CD8-positive, alpha-beta memory T cell (primary cell): ENCODE measurements at places on chromosomes 7 and 10.

DNA sequence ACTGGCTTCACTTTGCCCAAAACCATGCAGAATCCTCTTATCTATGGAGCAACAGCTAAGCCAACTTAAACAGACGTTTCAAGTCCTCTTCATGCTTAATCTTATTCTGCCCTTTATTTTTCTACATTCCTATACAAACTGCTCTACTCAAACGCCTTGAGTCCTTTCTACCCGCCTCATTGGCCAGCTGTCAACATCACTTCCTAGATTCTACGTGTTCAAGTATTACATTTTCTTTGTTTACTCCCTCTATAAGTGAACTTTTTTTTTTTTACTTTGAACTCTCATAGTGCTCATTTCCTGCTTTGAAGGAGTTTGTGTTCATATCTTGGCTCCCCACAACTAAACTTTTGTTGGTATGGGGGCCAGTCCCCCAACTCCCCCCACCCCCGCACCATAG, 28.9 kb upstream of the SLC26A5 start:
- DNase-seq: no peak

- DNase-seq: peak; percentile 75
Measured at GRCh38 chr10:15169555-15170401, 1.3 kb upstream of the NMT2 start.

- no peak for DNase-seq
Measured at GRCh38 chr7:20282959-20283358, 47.7 kb upstream of the ITGB8 start.

GRCh38 chr7:75955331-75955955, 39.0 kb downstream of the TMEM120A start:
- no peak for DNase-seq

DNA sequence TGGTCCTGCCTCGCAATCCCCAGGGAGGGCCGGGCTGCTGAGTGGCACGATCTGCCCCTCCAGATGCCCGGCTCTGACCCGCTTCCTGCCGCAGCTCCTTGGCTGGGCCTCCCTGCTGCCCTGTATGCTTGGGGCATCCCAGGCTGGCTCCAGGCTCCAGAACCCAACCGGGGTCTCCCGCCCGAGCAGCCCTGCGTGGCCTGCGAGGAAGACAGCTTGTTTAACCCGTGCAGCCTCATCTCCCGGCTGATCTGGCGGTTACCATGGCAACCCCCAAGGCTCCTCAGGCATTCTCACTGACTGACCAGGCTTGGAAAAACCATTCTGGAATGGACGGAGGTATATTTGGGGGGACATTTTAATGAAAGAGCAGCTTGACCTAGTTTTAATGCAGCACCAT, 232.4 kb upstream of the MYO3A start:
- DNase-seq: no peak

- DNase-seq: no peak
Measured at GRCh38 chr10:48740015-48740707, 55.5 kb downstream of the WDFY4 start.

- DNase-seq: no peak
Measured at GRCh38 chr10:69394020-69394419, 22.7 kb downstream of the TACR2 start.

- no peak for DNase-seq
Measured at GRCh38 chr7:140638173-140638791, 2.3 kb downstream of the DENND2A start.

DNA sequence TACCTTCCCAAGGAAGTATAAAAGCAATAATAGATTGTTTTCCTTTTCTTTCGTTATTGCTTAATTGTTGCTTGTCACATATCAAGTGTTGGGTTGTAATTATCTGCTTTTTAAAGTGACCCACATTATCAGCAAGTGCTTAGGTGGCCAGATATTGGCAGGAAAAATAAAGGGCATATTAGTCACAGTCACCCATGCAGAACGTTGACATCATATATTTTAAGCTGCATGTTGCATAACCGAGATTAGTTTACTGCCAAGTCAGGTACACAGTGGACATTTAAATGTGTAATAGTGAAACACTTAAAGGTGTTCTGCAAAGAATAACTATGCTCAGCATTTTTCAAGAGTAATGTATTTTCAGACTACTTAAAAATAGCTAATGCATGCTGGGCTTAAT, 11.4 kb downstream of the NEBL start:
- no peak for DNase-seq

GRCh38 chr10:76040107-76040829, 608.8 kb downstream of the LRMDA start:
- DNase-seq: no peak

DNA sequence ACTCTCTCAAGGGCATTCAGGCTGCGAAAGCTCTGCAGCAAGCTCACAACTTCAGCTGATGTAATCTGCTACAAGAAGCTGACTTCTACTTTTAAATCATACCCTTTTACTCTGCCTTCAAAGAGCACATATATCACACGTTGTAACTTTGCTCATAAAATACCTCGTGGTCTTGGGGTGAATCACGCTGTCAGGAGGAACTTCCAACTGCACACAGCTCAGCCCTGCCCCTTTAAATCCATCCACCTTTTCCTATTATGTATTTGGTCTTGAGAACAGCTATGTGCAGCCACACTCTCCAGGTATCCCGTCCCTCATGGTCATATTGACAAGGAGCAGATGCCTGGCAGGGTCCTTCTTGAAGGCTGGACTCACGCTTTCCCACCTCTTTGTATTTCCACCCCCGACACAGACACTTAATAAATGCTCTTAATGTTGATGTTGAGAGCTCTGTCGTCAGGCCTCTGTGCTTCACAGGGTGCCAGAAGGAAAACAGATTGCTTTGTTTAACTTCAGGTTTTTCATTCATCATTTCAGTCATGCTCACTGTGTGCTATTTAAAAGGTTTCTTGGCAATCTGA, 47.6 kb downstream of the ICA1 start:
- DNase-seq: no peak

DNA sequence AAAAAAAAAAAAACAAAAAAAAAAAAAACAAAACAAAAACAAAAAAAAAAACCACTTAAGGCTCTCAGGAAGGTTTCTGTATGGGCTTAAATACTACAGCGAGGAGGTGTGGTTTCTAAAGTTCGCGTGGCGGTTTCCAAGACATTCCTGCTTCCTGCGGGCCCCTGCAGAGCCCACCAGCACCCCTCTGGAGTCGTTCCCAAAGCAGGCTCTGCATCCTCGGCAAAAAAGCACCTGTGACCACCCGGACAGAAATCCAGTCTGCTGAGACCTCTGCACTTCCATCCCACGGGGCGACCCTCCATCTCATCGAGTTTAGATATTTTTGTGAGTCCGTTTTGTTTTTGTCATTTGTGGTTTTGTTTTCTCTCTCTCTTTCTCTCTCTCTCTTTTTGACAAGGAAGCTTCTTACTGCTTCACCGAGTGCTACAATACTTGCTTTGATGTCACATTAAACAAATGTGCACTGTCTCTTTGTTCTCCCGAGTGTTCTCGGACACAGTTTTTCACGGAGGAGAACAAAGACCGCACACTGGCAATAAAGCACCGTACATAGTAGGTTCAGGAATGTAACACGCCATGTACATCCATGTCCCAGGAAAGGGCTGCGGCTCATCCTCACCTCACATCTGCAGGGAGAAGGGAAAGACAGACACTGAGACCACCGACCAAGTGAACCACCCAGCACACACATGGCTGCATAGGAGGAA, 21.5 kb downstream of the PDGFA start:
- no peak for DNase-seq

DNA sequence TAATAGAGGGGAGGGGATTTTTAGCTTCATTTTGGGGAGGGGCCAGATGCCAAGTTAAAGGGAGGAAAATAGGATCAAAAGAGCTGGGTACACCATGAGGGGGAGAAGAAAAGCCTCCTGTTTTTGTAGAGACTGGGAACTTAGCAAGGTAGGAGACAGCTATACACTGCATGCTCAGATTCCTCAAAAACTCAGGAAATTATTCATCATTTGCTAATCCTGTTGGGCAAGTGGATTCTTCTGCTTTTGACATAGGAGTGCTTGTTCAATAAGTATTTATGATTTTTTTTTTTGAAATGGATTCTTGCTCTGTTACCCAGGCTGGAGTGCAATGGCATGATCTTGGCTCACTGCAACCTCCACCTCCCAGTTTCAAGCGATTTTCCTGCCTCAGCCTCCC, 73.4 kb downstream of the LYZL2 start:
- DNase-seq: no peak

GRCh38 chr7:133409421-133409820, 156.5 kb downstream of the EXOC4 start:
- DNase-seq: no peak

DNA sequence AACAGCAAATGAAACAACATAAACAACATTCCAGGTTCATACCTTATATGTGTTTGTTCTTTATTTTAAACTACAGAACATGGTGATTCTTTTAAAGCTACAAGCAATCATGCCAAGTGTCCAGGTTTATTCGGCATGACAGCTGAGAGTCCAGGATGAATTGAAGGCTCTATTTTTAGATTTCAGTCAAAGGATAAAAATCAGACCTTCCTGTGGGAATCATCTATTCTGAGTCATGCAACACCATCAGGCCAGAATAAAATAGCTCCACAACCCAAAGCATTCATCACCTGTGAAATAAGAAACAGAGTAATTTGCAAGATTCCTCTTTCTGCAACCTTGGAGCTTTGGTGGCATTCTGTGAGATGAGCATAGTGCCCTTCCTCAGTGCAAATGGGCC, 292.4 kb upstream of the MYO3A start:
- no peak for DNase-seq

DNA sequence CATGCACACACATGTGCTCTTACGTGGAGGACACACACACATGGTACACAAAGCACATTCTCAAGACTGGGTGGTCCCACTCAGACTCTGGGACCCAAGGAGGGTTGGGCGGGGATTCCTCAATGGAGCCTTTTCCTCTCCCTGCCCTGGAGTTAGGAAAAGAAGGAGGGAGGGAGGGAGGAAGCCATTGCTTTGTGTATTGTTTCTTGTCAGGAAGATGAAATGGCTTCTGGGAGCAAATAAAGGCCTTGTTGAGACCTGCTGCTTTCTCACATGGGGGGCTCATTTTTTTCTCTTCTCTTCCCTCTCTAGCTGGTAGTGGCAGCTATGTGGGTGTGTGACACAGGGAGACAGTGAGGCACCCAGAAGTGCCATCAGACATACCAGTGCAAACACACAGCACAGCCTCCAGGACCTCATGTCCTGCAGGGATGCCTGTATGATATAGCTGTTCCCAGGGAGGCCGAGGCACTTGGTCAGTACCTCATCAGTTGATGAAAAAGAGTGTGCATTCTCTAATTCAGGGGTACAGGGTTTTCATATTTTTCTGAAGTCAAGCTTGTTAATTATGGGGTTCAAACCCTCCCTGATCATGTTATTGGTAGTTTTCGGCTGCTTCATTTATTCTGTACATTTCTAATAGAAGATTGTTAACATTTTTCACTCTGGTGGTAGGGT, 5.7 kb downstream of the AQP1 start:
- no peak for DNase-seq

GRCh38 chr7:101733713-101734475, 83.5 kb upstream of the CUX1 start:
- DNase-seq: no peak
